Esophagus muscularis mucosa (tissue), 4 donors: ENCODE measurements at places on chromosomes 16 and 17. TPM values are rescaled to one million over a fixed set of nuclear protein-coding genes. Genes with fewer than 3 reads are reported as not detected.

Gene ABCA6
- total RNA-seq, result 45.4 TPM

Gene RND2
- total RNA-seq, result 2.7 TPM

Gene EXOC3L1
- total RNA-seq, result 1.8 TPM

Gene IL32
- 37.8 TPM for total RNA-seq

Gene ZFHX3
- total RNA-seq, result 25.7 TPM

Gene NTN1
- total RNA-seq, result 116 TPM

DNA sequence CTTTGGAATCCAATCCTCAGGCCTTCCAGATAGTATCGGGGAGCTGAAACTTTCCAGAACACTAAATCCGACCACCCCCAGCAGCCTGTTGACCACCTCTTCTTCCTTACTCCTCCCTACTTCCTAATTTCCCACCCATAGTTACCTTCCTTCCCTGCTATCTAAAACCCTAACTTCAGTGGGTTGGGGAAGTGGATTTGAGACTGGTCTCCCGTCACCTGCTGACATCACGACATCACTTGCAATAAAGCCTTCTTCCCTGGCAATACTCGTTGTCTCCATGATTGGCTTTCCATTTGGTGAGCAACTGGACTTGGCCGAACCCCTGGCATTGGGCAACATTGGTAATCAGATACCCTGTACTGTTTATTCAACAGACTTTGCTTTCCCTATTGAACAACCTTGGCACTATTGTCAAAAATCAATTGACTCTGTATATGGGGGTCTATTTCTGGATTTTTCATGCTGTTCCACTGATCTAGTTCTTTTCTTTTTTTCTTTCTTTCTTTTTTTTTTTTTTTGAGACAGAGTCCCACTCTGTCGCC, 11.8 kb upstream of the FOXK2 start:
- H3K4me3 ChIP-seq, result no peak overlapping the region
- no peak overlapping the region for H3K27ac ChIP-seq
- DNase-seq, result no peak
- no peaks in the 10 kb centered on the region for H3K4me1 ChIP-seq
- H3K36me3 ChIP-seq, result no peaks in the 10 kb centered on the region
- no peaks in the 10 kb centered on the region for H3K27me3 ChIP-seq

DNA sequence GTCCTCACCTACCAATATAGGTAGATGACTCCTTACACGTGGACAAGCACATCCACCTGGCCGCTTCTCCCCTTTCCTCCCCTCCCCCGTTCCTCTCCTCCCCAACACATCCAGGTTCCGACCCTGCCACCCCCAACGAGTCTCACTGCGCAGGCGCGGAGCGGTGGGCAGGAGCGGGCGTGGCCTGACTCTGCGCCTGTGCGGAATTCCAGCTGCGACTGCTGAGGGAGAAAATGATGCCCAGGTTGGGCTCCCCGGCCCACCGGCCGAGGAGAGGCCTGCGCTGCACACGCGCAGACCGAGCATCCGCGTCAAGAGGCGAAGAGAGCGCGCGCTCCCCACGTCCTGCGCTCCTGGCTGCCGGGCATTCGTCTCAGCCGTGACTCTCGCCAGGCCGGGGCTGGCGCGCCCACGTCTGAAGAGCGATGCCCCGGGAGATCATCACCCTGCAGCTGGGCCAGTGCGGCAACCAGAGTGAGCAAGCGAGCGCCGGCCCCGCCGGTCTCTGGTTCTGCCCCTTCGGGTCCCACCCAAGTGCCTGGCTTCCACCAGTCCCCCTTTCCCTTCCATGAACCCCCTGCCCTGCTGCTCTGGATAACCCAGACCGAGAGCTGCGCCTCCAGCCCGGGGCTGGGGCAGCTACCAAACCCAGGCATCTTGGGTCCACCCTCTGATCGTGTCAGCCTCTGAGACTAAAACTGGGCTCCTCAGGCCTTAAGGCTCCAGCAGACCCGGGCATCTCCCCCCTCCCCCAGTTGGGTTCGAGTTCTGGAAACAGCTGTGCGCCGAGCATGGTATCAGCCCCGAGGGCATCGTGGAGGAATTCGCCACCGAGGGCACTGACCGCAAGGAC, at the start of gene TUBG2:
TUBG2 (plus strand) TSS at position 206 of the 853 bp plus-strand sequence; CDS start at position 426, 220 bp downstream.
- peaks cover 27% of the 10 kb centered on the region for H3K4me1 ChIP-seq
- no peaks in the 10 kb centered on the region for H3K27me3 ChIP-seq
- no peak for DNase-seq
- peaks cover 30% of the 10 kb centered on the region for H3K36me3 ChIP-seq

GRCh38 chr17:70855401-70856054, 686.2 kb downstream of the KCNJ2 start:
- no peaks in the 10 kb centered on the region for H3K27me3 ChIP-seq
- no peaks in the 10 kb centered on the region for H3K36me3 ChIP-seq
- H3K27ac ChIP-seq, result no peak overlapping the region
- no peak for DNase-seq

GRCh38 chr17:14125518-14126137, 56.3 kb downstream of the COX10 start:
- H3K4me1 ChIP-seq, result peaks cover 25% of the 10 kb centered on the region
- H3K27ac ChIP-seq, result no peak overlapping the region
- H3K4me3 ChIP-seq, result no peak overlapping the region
- no peaks in the 10 kb centered on the region for H3K27me3 ChIP-seq
- H3K36me3 ChIP-seq, result no peaks in the 10 kb centered on the region
- no peak for DNase-seq

- no peak overlapping the region for H3K4me3 ChIP-seq
- no peaks in the 10 kb centered on the region for H3K27me3 ChIP-seq
- DNase-seq, result no peak
- no peak overlapping the region for H3K27ac ChIP-seq
- H3K36me3 ChIP-seq, result peaks cover 14% of the 10 kb centered on the region
Observed at GRCh38 chr17:80939151-80940145, 52.2 kb upstream of the CHMP6 start.

GRCh38 chr16:57281791-57282190, 2.7 kb downstream of the PLLP start:
- H3K4me1 ChIP-seq, result peaks cover 17% of the 10 kb centered on the region
- no peak overlapping the region for H3K27ac ChIP-seq
- H3K36me3 ChIP-seq, result no peaks in the 10 kb centered on the region
- no peak for DNase-seq

DNA sequence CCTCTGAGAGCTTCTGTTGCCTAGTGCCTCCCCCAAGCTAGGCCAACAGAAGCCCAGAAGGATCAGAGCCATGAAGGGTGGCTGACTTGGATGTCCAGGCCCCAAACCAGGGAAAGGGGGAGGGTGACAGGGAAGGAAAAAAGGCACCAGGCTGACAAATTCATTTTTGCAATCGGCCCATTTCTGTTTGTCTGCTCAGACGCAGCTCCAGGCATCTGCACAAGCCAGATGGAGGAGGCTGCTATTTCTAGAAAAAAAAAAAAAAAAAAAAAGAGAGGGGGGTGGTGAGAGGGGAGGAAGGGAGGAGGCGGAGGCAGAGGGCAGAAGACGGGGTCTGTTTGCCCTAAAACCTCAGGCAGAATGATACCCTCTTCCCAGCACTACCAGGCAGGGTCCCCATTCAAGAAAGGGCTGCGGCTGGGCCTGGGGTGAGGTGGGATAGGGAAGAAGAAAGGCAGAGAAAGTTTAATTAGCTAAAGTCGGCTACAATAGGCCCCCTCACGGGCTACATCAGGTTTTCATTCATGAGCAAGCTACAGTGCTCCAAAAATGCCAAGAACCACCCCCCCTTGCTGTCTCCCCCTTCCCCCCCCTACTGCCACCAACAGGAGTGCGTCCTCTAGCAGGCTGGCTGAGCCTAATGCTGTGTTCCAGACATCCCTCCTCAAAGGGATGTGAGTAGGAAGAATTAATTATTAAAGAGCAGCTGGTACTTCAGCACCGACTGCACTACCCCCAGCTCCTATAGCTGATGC, 2.4 kb downstream of the HDAC5 start:
- H3K27ac ChIP-seq, result peak overlapping the region; percentile 99
- peaks cover 77% of the 10 kb centered on the region for H3K4me1 ChIP-seq
- no peaks in the 10 kb centered on the region for H3K27me3 ChIP-seq
- H3K4me3 ChIP-seq, result peak overlapping the region; percentile 100

DNA sequence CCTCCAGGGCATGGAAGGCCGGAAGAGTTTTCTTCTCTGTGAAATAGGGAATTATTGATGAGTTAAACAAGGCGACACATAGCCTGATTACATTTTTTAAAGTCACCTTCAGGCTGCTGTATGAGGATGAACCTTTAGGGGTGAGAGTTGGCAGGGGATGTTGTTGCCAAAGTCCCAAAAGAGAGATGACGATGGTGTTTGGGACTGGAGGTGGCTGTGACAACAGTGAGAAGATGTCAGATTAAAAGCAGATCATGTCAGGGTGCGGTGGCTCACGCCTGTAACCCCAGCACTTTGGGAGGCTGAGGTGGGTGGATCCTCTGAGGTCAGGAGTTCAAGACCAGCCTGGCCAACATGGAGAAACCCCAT, 16.8 kb upstream of the ASGR2 start:
- H3K4me1 ChIP-seq, result peaks cover 6% of the 10 kb centered on the region
- peak overlapping the region; percentile 47 for H3K27ac ChIP-seq
- H3K36me3 ChIP-seq, result no peaks in the 10 kb centered on the region

GRCh38 chr16:30585022-30585399, 486 bp downstream of the ZNF785 start:
- peaks cover 42% of the 10 kb centered on the region for H3K4me1 ChIP-seq
- no peak for DNase-seq
- peak overlapping the region; percentile 69 for H3K4me3 ChIP-seq
- peak overlapping the region; percentile 97 for H3K27ac ChIP-seq

- DNase-seq, result no peak
- peaks cover 6% of the 10 kb centered on the region for H3K4me1 ChIP-seq
- peak overlapping the region; percentile 19 for H3K4me3 ChIP-seq
- no peaks in the 10 kb centered on the region for H3K27me3 ChIP-seq
Observed at GRCh38 chr16:81652798-81653505, 126.1 kb upstream of the PLCG2 start.

DNA sequence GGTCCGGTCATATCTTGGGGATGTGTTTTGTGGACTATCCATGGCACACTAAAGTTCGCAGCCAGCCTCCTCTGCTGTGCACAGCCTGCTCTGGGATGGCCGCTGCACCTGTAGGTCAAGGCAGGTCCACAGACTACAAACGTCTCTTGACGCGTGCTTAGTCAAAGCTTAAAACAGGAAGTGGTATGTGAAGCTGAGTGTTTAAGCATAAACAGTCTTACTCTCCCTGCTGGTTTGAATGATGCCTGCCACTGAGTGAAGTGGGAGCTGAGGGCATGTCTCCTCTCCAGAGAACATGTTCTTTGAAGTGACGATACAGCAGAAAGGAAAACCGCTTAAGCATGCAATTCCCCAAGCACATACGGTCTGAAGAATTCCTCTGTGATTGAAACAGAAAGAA, 365.6 kb downstream of the SLC39A11 start:
- DNase-seq, result no peak
- no peak overlapping the region for H3K27ac ChIP-seq
- no peak overlapping the region for H3K4me3 ChIP-seq

DNA sequence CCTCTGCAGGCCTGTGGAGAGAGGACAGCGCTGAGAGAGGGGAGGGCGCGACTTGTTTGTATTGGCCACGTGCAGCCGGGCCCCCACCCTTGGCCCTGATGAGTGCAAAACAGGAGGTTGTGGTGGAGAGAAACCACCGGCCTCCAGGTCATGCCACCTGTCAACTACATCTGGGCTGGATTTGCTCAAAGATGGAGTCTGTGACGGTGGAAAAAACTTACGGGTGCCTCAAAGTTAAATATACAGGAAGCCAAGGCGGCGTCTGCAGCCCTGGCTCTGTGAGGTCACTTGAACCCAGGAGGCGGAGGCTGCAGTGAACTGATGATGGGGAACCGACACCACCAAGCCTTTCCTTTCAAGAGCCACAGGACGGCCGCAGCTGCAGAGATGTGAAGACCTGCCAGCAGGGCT, 15.7 kb downstream of the C16orf74 start:
- DNase-seq, result no peak
- H3K27ac ChIP-seq, result no peak overlapping the region
- H3K27me3 ChIP-seq, result no peaks in the 10 kb centered on the region
- H3K4me1 ChIP-seq, result no peaks in the 10 kb centered on the region
- H3K4me3 ChIP-seq, result no peak overlapping the region
- no peaks in the 10 kb centered on the region for H3K36me3 ChIP-seq

- no peaks in the 10 kb centered on the region for H3K27me3 ChIP-seq
- H3K4me3 ChIP-seq, result no peak overlapping the region
- peaks cover 14% of the 10 kb centered on the region for H3K4me1 ChIP-seq
- no peak for DNase-seq
Observed at GRCh38 chr17:66643815-66644710, 190.9 kb upstream of the CACNG5 start.

DNA sequence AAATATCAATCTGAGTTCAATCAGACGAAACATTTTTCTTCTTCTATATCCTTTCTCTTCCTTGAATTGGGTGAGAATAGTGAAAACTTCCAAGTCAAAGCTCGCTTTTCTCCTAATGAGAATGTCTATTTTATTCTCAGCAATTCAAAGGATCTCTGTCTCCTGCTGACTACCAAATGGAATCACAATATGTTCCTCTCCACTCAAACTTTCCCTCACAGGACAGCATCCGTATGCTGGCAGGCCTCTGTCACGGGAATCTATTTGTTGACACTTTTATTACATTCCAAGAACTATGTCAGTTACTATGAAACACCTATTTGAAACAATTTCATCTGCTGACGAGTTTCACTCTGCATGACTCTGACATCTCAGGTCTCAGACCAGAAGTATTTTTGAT, 1196.6 kb downstream of the CDH11 start:
- H3K4me3 ChIP-seq, result no peak overlapping the region
- H3K4me1 ChIP-seq, result no peaks in the 10 kb centered on the region
- no peaks in the 10 kb centered on the region for H3K27me3 ChIP-seq
- DNase-seq, result no peak
- H3K27ac ChIP-seq, result no peak overlapping the region

- H3K27me3 ChIP-seq, result peaks cover 69% of the 10 kb centered on the region
- peak within 1 kb of the TSS; percentile 55 for H3K4me3 ChIP-seq
- DNase-seq, result peak; percentile 64
Observed at GRCh38 chr16:49281480-49281842, at the start of gene CBLN1. CBLN1 (minus strand) TSS chr16:49281838; CDS start chr16:49281465, 373 bp downstream.

DNA sequence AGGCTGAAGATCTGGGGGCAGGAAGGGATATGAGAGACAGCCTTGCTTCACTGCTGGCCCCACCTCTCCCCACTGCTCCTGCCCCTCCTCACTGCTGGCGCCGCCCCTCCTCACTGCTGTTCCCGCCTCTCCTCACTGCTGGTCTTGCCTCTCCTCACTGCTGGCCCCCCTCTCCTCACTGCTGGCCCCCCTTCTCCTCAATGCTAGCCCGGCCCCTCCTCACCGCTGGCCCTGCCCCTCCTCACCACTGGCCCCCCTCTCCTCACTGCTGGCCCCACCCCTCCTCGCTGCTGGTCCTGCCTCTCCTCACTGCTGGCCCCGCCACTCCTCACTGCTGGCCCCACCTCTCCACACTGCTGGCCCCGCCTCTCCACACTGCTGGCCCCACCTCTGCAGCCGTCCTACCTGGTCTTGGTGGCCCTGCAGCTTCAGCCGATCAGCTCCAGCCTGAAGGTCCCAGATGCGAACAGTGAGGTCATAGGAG, 9.5 kb upstream of the PAM16 start:
- no peak for DNase-seq
- H3K4me1 ChIP-seq, result peaks cover 7% of the 10 kb centered on the region
- peaks cover 84% of the 10 kb centered on the region for H3K36me3 ChIP-seq
- no peaks in the 10 kb centered on the region for H3K27me3 ChIP-seq

DNA sequence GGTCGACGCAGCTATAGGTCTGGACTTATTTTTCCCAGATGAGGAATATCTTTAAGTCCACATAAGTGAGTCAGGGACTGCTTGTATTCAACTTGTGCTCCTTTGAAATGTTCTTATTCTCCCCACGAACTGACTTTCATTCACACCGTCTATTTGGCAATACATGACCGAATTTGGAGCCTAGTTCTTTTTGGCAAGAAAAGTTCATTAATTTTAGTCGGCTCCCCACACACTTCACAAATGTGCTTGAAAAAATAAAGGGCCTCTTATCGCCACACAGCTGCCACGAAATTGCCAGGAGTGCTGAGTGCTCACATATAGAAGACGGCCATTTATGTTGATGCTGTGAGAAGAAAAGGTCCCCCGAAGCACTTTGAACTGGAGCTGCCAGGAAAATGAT, 152.6 kb downstream of the PRKCA start:
- no peak overlapping the region for H3K4me3 ChIP-seq
- no peaks in the 10 kb centered on the region for H3K36me3 ChIP-seq
- no peak for DNase-seq
- H3K27ac ChIP-seq, result no peak overlapping the region
